ENCODE measurements at places on chromosomes 3 and 15.

- DNase-seq: no peak
Observed at GRCh38 chr15:79089890-79090486, 592 bp downstream of the RASGRF1 start.

DNA sequence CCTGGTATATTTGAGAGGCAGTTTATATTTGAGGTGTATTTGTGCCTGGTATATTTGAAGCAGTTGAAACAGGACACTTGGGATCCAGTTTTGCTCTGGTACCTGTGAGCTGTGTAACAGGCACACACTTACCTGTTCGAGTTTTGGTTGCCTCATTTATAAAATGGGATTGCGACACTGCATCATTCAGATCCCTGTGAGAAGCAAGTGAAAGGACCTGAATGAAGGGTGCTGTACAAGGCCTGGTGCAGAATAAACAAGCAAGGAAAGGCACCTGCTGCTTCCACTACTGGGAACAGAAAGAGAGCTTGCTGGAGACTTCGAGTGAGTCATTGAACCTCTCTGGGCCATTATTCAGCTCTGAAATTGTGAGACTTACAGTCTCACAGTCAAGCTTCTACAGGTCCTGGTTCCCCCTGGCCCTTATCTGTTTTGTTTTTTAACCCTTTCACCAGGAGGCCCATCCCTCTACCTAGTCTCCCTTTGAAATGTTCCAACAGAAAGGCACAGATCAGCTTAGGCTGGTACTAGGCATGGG, 11.5 kb downstream of the FETUB start:
- DNase-seq: no peak

DNA sequence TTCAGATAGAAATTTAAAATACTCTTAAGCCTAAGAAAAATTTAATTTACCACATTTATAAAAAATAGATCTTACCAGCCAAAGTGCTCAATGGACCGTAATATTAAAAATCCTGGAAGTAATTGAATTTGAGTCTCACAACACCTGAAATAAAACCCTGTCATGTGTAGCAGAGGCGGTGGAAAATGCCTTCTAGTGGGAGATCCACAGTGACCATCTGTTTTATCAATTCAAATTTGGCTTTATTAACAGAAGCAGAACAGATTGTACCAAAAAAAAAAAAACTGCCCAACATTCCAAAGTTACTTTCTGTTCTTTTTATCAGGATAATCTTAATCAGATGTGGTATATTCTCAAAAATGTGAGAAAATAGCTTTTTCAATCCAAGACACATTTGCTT, 71.7 kb downstream of the DMXL2 start:
- no peak for DNase-seq

- no peak for DNase-seq
Observed at GRCh38 chr3:82938821-82939328, 1177.4 kb upstream of the GBE1 start.

DNA sequence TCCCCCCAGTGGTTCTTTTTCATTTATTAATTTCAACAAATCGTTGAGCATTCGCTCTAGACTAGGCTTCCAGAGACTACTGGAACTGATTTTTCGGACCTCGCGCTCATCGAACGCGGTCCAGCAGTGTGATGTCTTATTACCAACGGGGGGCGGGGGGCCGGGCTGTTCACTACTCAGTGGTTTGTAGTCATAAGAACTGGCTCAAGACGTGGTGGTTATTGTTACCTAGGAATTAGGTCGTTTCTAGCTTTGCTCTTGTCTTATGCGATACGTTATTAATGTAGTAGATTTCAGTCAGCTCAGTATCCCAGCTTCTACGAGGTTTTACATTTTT, 858 bp downstream of the RBM5 start:
- DNase-seq: no peak

DNA sequence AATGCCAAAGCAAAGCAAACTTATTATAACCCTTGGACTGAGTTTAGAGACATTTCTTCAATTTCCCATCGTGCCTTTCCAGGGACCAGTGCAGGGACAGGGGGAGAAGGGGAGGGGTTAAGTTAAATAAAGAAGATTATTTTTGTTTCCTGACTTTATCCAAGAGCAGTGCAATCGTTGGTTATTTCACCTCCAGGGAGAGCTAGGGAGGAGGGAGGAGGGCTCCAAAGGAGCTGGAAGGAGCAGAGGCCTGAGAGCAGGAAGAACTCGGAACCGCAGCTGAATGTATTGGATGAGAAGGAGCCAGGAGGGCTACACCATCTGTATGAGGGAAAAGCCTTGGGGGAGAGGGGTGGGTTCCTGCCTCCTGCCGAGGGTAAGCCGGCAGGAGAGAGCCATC, 20.7 kb downstream of the HAPLN3 start:
- DNase-seq: no peak

DNA sequence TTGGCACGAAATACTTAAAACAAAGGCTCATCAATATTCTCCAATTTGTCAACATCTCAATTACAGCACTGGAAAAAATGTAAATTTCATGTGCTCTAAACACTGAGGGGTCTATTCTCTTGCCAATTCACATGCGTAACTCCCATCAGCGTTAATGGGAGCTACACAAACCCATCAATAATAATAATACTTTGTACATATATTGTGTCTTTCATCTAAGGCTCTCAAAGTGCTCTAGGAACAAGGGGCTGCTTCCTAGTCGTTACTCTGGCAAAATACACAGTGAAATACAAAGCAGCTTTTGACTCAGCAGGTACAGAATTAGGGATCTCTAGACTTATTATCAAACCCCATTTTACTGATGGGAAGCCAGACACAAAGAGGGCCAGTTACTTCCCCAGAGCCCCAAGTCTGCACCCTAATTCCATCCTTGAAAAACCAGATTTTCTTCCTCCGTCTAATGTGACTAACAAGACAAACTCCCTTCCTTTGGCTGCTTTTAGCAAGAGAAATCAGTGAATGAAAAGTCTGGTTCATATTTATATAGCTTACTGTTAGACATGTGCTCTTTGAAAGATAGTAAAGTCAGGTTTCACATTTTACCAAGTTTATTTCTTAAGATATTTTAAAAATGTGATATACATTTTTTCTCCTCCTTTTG, 20.0 kb downstream of the MEIS2 start:
- DNase-seq: no peak

- DNase-seq: peak; percentile 47
Observed at GRCh38 chr3:115989684-115990421, 366.5 kb downstream of the GAP43 start.

DNA sequence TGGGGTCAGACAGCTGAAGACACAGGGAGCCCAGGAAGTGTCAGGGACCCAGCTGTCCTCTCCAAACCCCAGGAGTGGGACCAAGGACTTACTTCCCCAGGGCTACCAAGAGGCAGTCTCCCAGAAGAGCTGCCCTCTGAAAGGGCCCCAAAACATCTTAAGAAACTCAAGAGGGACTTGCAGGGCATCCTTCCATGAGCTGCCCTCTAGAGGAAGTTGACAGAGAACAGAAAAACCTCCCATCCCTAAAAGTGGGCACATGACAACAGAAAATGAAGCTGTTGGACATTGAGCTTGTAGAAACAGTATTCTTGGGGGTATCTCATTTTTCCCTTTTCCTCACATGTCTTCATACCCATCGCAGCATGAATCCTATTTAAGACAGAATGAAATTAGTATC, 58.9 kb downstream of the MECOM start:
- no peak for DNase-seq

DNA sequence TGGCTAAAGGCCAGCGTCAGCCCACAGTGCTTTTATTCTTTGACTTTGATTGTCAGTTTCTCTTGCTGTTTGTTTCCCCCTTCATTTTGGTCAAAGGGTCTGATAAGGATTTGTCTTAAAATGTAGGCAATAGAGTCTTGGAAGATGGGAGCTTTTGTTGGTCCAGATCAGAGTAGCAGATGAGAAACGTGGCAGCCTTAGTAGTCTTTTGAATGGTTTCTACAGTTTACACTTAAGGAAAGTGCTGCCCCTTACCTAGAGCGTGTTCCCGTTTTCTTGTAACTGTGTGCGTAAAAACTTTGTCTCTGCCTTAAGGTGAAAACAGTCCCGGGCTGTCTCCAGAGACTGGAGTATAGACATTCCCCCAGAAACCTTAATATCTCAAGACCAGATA, 630 bp downstream of the LXN start:
- no peak for DNase-seq

DNA sequence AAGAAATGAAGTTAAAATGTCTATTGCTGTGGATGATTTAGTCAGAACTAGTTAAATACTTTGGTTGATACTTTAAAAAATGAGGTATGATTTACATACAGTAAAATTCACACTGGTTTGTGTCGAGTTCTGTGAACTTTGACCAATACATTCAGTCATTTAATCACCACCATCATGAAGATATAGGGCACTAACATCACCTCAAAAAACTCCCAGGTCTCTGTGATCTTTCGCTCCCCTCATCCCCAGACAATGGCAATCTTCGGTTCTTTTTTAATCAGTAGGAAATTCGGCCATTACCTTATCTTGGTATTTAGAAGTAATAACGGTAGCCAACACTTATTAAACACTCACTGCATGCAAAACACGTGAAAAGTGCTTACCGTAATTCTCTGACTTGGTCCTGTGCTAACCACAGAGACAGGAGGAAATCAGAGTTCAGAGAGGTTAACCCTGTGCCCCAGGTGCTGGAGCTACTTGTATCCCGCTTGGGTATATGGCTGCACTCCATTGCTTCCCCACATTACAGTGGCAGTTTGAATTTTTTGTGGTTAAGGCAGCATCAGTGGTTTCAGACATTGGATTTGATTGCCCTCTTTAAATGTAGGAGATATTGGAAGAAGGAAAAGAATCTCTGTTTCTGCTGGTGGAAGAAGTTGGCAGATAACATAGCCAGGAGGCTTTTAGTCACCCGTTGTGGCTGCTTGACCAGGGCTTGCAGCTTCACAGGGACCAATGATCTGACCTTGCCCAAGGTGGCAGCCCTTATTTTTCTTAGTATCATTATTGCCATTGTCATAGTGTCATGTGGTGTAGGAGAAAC, 4.2 kb downstream of the PLCL2 start:
- DNase-seq: no peak

DNA sequence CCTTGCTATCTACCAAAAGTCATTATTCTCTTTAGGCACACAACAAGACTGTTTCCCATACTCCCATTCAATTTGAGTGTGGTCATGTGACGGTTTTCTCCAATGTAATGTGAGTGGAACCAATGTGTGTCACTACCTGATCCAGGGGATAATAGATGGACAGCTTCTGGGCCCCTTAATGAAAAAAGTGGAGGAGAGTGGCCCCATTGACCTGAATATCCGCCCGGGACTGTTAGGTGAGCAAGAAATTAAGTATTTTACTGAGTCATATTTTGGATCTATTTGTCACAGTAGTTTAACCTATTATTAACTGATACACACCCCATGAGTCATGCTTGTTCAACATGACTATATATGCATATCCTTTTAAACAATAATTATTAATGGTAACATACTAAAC, 15.1 kb upstream of the ARID3B start:
- peak; percentile 38 for DNase-seq

- no peak for DNase-seq
Observed at GRCh38 chr3:67685499-67685898, 31.1 kb upstream of the SUCLG2 start.

DNA sequence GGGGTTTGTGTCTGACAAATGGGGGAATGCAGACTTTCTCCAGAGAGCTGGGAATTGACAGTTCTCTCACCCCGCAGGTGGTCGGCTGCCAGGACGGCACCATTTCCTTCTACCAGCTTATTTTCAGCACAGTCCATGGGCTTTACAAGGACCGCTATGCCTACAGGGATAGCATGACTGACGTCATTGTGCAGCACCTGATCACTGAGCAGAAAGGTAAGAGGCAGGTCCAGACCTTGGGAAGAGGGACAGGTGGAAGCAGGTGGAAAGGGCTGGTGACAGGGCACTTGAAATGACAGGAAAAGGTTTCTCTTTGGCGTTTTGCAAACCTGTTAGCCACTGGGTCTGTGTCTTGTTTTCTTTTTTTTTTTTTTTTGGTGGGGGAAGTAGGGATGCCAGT, 36.6 kb downstream of the IFT122 start:
- DNase-seq: no peak

- DNase-seq: no peak
Observed at GRCh38 chr15:95973566-95974256, 356.8 kb upstream of the NR2F2 start.

DNA sequence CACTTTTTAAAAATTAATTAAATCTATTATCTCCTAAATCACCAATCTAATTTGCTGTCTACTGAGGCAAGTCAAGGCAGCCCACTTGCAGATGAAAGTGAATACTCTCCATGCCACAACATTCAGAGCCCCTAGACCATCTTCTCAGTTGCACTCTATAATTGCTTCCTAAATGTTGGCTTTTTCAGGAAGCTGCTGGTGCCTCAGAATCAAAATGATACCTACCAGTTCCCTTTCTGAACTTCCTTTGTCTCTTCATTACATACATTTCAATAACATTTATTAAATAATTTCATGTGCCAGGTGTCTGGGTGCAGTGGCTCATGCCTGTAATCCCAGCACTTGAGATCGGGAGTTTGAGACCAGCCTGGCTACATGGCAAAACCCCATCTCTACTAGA, 124.1 kb downstream of the SERPINI1 start:
- no peak for DNase-seq

- no peak for DNase-seq
Observed at GRCh38 chr15:61064651-61065050, 164.5 kb downstream of the RORA start.

- no peak for DNase-seq
Observed at GRCh38 chr3:68997887-68998286, 15.6 kb downstream of the EOGT start.

GRCh38 chr3:146339349-146339748, 88.4 kb upstream of the PLSCR4 start:
- DNase-seq: no peak

DNA sequence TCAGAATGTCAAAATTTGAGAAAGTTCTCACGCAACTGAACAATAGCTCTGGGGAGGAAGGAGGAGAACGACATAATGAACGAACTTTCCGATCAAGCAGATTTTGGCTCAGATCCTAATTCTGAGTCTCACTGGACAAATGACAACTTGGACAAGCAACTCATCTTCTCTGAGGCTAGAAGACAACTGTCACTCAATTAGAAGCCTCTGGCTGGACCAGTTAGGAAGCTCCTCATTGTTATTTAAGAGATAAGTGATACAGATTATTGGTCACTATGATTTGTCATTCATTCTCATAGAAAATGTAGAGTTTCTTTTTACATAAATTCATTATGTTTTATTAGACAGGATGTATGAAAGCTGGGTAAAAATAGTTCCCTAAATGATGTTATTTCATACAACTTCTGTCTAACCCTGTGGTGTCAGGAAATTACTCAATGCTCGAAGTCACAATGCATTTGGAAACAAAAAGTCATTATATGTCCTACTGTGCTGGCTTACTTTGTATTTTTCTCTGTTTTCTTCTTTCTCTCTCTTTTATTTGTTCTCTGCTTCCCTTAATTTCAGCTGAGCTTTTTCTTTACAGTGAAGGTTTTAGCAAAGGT, 11.0 kb upstream of the C3orf49 start:
- no peak for DNase-seq

GRCh38 chr15:29925227-29926082, 103.2 kb upstream of the TJP1 start:
- peak; percentile 60 for DNase-seq

DNA sequence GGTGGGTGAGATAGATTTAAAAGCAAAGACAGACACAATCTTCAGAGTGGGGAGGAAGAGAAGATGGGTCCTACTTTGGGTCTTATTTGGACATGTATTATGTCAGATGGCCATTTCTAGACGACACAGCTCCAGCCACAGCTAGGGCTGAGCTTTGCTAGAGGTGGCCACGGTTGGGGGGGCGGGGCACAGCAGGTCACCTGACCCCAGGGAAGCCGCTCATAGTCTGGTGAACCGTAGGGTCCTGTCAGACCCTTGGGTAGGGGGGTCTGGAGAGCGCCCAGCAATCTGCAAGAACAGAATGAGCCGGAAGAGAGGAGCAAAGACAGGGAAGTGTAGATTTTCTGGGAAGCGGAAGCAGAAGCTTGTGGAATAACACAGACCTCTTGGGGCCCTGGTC, 6.6 kb downstream of the EPB42 start:
- DNase-seq: no peak

Data from GM03348 (cell line).